Skin of body (tissue), 3 donors: ENCODE measurements at places on chromosomes 3 and 15. TPM values are rescaled to one million over a fixed set of nuclear protein-coding genes. Genes with fewer than 3 reads are reported as not detected.

DNA sequence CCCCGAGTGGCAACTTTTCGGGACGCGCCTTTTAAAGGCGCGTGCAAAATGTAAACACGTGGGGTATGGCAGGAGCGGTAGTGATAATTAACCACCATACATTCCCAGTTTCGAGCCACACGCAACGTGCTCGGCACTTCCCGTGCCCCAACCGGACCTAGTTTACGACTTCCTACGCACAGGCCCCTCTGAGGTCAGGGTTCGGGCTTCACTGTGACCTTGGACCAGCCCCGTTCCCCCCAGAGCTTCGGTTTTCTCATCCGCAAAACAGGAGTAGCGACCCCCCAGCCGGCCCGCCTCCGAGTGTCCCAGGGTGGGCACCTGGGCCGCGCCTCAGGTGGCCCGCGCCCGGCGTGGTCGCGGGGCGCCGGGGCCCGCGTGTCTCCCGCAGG, 451 bp downstream of the CHCHD4 start:
- DNase-seq, result peak; percentile 24

DNA sequence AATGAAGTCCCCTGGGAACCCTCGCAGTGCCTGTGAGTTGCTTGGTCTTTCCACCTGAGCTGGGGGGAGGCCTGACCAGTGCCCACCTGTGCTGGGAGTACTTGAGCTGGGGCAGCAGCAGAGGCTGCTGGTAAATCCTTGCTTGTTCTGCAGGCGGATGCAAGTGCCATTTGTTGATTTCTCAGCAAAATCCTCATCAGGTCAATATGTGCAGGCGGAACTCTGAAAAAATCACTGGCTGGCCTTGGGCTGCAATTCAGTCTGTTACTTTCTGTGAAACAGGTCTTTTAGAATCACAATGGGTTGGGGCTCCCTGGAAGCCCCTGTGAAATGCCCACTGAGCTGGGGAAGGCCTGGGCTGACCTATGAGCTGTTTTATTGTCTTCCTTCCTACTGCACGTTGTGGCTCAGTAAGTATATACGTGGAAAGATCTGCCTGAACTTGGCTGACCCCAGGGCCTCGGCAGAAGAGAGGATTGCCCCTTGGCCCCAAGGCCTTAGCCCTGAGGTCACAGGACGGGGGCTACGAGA, 182.0 kb upstream of the RGMA start:
- DNase-seq, result no peak

DNA sequence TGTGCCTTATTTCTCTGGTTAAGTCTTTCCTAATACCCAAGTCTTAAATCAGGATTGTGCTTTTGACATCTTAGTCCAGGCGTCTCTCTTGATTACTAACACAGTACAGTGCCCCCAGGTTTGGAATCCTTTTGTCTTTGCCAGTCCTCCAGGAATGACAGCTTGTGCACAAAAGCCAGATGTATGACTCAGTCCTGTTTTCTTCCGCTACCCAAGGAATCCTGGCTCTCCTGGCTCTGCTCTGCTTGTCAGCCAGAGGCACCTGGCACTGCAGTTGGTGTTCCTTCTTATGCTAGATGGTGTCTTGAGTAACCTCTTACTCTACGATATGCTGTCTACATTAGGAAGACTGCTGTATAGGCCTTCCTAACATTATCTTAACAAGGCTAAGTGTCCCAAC, 728.2 kb upstream of the NECTIN3 start:
- DNase-seq, result no peak

- DNase-seq, result no peak
Observed at GRCh38 chr3:28948685-28949084, 332.2 kb upstream of the RBMS3 start.

GRCh38 chr15:51799282-51800252, 29.9 kb upstream of the TMOD3 start:
- no peak for DNase-seq

GRCh38 chr15:80502782-80503181, 98.6 kb downstream of the ARNT2 start:
- DNase-seq, result no peak

Gene SHC4
- total RNA-seq, result 3.5 TPM

DNA sequence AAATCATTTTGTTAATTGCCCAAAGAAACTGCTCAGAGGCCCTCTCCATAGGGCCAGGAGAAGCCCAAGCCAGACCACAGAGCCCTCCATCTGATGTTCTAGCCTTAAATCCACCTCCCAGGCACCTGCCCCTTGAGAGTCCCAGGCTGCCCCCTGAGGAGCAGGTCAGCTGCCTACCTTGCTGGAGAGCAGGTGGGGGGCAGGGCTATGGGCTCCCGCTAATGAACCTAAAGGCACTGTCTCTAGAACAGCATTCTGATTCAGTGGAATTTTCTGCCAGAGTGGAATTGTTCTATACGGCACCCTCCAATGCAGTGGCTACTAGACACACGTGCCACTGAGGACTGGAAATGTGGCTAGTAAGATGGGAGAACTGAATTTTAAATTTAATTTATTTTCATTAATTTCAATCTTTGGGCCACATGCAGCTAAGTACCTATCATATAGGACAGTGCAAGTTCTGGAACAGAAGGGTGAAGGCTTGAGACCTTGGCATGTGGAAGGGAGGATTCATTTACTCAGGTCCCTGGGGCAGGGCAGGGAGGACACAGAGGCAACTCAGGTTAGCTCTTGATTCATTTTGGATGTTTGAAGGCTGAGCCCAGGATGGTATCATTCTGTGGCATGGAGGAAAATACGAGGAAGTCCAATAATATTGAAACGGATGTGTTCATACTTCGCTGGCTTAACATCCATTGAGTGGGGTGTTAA, 11.4 kb downstream of the AMOTL2 start:
- DNase-seq, result no peak

Gene RLBP1
- total RNA-seq, result not detected
